Activated gamma-delta T cell treated with Interleukin-2 at 50 U/mL for 16 hours (primary cell): ENCODE measurements at places on chromosomes 16 and 17.

DNA sequence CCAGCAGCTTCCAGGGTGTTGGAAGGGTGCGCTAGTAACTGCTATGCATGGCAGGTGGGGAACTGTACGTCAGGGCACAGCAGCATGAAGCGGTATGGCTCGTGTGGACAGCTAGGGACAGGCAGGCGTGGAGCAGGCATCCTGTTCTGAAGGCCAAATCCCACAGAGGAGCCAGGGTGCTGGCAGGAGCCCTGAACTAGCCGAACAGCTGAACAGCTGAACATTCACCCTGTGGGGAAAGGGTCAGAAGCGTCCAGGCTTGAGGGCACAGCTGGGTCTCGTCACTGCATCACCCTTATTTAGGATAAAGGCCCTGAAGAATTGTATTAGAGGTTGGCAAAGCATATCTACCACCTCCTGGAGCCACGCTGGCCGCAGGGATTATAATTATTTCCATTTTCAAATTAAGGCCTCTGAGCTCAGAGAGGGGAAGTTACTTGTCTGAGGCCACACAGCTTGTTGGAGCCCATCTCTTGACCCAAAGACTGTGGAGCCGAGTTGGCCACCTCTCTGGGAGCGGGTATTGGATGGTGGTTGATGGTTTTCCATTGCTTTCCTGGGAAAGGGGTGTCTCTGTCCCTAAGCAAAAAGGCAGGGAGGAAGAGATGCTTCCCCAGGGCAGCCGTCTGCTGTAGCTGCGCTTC, 3.3 kb upstream of the STH start:
- no peak for DNase-seq

GRCh38 chr17:77963441-77963840, 4.9 kb downstream of the TNRC6C start:
- DNase-seq, result peak; percentile 59

- no peak for DNase-seq
These were observed 2.5 kb downstream of the MYLK3 start for GRCh38 chr16:46745617-46746016.

DNA sequence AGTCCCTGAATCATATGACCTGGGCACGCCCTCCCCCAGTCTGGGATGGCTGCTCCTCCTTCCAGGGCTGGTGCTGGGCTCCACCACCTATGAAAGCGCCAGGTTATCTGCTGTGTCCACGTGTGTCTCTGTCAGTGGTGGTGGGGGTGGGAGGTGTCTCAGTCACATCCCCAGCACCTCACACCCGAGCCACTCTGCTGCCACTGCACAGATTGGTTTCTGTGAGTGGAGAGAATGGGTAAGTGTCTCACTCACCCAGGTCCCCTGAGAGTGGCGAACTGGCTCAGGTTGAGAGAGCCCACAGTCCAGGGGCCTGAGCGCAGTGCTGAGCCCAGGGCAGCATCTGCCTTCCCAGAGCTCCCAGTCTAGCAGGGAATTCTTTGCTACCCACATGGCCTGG, 79.0 kb downstream of the PLD6 start:
- DNase-seq, result no peak

DNA sequence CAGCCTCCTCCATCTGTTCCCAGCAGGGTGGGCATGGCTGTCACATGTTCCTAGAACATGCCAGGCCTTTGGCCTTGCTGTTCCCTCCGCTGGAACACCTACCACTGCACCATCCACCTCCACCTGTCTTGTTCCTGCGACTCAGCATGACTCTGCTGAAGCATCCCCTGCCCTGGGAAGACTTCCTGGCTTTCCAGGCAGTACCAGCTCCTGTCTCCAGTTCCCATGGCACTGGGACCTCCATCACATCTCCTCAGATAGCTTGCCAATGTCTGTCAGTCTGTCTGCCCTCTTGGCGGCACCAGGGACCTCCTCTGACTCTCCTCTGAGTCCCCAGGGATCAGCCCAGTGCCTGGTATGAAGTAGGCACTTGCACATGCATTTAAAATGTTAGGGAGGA, 15.7 kb downstream of the PDP2 start:
- no peak for DNase-seq
